IPS-NIHi11 (cell line): ENCODE measurements at places on chromosomes 2 and 18.
A peak's percentile ranks its signal among the peaks of the same experiment; 100 is the strongest.

DNA sequence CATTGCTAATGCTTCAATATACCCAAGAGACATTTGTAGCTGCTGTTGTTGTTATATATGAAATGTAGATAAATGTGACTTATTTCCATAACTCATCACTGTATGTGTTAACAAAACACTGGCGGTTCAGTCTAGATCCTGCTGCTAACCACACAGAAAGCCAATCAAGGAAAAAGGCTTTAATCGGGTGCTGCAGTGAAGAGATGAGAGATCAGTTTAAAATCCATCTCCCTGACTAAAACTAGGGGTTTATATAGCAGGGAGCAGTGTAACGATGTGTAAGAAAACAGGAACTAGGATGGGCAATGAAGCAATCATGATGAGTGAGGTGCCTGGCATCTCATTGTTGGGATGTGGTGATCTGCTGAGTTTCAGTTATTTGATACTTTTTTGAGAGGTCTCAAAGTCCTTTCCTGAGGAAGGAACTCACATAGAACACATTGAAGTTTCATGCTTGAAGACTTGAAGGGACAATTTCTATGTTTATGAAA is 677.7 kb upstream of the CDH7 start:
- no peak for DNase-seq

- no peak for DNase-seq
Measured at GRCh38 chr2:173079141-173079540, 3.5 kb downstream of the MAP3K20 start.

GRCh38 chr2:74735564-74735963 is 81.5 kb downstream of the SEMA4F start:
- DNase-seq: peak; percentile 43

- DNase-seq: no peak
Measured at GRCh38 chr18:9188359-9189231, 52.0 kb downstream of the ANKRD12 start.
